Stimulated activated CD4-positive, alpha-beta T cell treated with anti-CD3 and anti-CD28 coated beads, Interleukin-15, amount 100 ng/mL, for 24 hours (primary cell): ENCODE measurements at places on chromosomes 2 and 18.

DNA sequence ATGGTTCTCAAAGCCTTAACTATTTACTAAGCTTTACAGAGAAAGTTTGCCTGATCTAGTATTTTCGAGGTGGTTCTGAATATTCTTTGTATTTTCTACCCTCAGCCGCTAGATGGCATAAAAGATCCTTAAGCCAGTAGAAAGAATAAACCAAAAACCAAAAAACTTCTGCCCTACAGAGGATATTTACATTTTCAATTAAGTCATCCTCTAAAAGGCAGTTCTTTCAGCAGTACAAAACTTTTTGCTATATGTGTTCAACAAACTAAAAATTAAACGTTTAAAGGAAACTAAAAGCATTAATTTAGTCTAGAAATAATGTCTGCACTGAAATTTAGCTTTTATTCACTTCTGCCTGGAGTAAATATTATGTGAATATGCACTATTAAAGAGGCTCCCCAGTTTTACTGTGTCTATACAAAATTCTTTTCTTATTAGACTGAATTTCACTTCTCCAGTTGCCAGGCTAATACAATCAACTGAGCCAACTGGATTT lies 297.5 kb downstream of the PIEZO2 start:
- DNase-seq = no peak

DNA sequence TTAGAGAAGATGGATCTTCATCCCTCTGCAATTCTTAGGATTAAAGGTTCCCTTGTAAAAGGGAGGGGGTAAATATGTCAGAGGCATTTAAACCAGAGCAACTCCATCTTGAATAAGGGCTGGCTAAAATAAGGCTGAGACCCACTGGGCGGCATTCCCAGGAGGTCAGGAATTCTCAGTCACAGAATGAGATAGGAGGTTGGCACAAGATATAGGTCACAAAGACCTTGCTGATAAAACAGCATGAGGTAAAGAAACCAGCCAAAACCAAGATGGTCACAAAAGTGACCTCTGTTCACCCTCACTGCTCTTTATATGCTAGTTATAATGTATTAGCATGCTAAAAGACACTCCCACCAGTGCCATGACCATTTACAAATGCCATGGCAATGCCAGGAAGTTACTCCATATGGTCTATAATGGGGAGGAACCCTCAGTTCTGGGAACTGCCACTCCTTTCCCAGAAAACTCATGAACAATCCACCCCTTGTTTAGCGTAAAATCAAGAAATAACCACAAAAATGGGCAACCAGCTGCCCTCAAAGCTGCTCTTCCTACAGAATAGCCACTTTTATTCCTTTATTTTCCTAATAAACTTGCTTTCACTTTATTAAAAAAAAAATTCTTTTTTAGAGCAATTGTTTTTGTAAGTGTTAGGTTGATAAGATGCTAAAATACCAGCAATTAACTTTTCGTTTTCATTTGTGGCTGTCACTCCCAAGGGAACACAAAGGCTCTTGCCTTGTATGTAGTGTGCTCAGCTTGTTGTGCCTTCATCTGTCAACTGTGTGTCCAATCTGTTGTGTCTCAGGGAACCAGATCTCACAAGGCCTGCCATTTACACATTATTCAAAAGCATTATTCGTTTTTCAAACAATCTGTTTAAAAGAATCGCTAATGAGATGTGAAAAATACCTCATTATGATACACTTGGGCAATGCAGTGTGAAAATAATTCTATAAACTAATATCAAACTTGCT lies 205.2 kb upstream of the RGPD4 start:
- DNase-seq = no peak

DNA sequence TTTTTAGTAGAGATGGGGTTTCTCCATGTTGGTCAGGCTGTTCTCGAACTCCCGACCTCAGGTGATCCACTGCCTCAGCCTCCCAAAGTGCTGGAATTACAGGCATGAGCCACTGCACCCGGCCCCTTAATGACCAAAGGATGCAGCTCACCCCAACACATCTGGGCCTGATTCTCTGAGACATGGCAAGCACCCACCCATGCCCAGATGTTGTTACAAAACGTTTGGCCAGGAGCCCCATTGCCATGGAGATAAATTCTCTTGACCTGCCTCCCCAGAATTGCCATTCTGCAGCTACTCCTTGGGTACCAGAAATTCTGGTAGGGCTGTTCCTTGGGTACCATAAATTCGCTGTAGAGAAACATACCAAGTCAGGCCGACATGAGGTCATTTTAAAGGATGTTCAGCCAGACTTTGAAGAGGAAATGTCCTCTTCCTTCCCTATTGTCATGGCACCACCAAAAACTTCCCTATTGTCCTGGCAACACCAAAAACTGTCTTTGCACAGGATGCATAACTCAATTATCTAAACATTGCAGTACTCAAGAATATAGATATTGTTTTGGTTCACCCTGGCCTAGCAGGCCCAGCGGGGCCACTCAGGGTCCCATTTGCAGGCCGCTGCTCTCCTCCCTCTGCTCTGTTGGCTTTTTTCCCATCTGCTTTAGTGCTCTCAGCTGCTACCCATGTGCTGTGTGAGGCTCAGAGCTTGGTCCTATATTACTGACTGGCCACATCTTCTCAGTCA lies 160.9 kb upstream of the TTC39C start:
- no peak for DNase-seq

DNA sequence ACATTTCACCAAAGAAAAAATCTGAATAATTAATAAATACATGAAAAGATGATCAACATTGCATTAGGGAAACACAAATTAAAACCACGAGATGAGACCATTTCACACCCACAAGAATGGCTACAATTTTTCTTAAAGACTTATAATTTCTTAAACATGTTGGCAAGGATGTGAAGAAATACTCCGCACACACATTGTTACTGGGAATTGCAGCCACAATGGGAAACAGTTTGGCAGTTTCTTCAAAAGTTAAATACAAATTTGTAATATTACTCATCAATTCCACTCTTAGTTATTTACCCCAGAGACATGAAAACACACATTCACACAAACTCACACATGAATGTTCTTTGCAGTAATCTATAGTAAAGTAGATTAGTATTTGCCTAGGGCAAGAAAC lies 363.3 kb upstream of the SMIM21 start:
- no peak for DNase-seq

DNA sequence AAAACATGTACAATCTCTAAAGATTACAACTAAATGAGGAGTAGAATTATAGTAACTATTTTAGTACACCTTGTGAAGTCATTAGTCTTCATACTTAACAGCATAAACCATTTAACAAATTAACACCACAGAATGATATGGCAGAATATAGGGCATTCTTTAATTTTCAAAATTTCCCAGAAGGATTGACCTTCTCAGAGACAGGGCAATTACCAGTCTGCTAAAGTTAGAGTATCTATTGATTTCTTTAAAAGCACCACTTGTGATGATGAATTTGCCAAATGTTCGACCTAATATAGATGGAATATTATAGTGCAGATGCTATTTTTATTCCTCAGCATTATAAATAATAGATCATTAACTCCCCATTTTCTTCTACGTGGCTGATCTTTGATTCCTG lies 192.6 kb downstream of the DPP4 start:
- DNase-seq = no peak

- no peak for DNase-seq
These were observed 6.0 kb upstream of the BMP10 start for GRCh38 chr2:68877079-68877772.

DNA sequence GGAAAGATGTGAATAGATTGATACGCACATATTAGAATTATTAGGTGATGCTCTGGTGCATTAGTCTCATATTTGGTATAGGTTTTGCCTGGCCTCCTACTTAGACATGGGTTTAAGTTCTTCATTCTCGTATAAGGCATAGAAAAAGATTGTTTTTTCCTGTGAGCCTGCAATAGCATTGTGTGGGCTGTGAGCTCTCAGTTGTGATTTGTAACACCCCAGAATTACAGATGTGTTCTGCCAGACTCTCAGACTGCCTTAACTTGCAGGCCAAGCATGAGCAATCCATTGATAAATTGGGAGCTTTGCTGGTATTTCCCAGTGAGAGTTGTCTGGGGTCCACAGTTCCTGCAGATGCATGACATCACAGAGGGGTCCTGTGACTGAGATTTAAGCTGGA lies 95.7 kb downstream of the MAPRE2 start:
- DNase-seq = no peak

DNA sequence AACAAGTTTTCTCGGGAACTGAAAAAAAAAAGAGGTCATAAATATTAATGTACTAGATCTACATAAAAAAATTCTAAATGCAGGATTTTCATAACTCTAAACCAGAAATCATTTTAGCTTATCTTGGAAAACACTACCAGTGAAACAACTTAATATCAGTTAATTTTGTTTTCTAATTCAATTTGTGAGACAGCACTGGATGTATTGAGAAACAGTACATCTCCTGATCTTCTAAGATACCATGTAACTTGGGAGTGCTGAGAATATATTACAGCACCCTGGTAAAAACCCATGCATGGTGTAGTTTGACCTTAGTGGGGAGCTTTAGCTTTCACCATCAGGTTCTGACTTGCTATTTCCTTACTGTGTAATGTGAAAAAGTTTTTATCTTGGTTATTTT lies 129.6 kb downstream of the NRXN1 start:
- DNase-seq = no peak
